ENCODE measurements at places on chromosomes 4 and X. TPM values are rescaled to one million over a fixed set of nuclear protein-coding genes. Genes with fewer than 3 reads are reported as not detected.

- no peak overlapping the region for H3K4me3 ChIP-seq
- no peak for DNase-seq
These were observed 107.8 kb upstream of the FMR1 start for GRCh38 chrX:147803948-147804347.

DNA sequence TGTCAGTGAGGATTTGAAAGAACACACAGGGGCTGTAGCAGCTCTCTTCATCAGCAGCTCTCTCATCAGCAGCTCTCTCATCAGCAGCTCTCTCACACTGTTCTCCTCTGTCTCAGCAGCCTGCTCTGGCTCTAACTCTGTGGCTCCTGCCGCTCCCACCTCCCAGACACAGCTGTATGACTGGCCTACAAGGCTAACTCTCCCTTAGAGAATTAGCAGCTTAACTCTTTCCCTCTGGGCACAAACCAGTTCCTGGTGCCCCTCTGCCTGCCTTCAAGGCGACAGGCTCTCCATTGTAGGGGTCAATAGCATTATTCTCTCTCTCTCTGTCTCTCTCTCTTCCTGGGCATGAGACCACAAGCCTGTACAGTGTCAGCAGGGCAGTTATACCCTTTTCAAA, 385.6 kb upstream of the PCDH10 start:
- H3K36me3 ChIP-seq = no peaks in the 10 kb centered on the region
- DNase-seq = no peak
- no peaks in the 10 kb centered on the region for H3K4me1 ChIP-seq
- H3K4me3 ChIP-seq = no peak overlapping the region

- no peak overlapping the region for H3K27ac ChIP-seq
- H3K4me1 ChIP-seq = no peaks in the 10 kb centered on the region
These were observed 280.7 kb downstream of the RAPGEF2 start for GRCh38 chr4:159383562-159383931.

DNA sequence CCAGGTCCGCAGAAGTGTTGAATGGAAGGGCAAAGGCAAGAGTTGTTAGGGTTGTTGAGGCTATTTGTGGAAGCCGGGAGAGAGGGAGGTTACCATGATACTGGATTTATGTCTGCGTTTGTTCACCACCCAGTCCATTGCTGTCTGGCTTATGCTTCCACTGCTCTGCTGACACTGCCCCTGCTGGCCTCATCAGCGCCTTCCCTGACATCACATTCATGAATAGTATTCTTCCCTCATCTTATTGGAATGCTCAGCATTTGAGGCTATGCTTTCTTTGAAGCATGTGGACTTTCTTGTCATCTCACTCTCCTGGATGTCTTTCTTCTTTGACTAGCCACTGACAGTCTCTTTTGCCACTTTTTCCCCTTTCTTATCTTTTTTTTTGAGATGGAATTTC, 10.3 kb downstream of the GNL3L start:
- no peaks in the 10 kb centered on the region for H3K4me1 ChIP-seq
- no peaks in the 10 kb centered on the region for H3K27me3 ChIP-seq
- DNase-seq = no peak

Gene TMPRSS11A
- total RNA-seq = not detected

- no peak for DNase-seq
- no peak overlapping the region for H3K27ac ChIP-seq
- no peaks in the 10 kb centered on the region for H3K36me3 ChIP-seq
- no peak overlapping the region for H3K4me3 ChIP-seq
- no peaks in the 10 kb centered on the region for H3K27me3 ChIP-seq
These were observed 964.9 kb upstream of the GRIA3 start for GRCh38 chrX:122219226-122219625.

- no peaks in the 10 kb centered on the region for H3K36me3 ChIP-seq
- no peak for DNase-seq
These were observed 6.4 kb upstream of the FRMPD3 start for GRCh38 chrX:107442914-107443527.

GRCh38 chrX:103464774-103465117, 54.5 kb downstream of the RAB40A start:
- peak; percentile 80 for DNase-seq
- H3K36me3 ChIP-seq = no peaks in the 10 kb centered on the region
- no peak overlapping the region for H3K27ac ChIP-seq
- peak overlapping the region; percentile 48 for H3K4me3 ChIP-seq
- no peaks in the 10 kb centered on the region for H3K27me3 ChIP-seq

Gene DRP2
- total RNA-seq = 0.16 TPM

DNA sequence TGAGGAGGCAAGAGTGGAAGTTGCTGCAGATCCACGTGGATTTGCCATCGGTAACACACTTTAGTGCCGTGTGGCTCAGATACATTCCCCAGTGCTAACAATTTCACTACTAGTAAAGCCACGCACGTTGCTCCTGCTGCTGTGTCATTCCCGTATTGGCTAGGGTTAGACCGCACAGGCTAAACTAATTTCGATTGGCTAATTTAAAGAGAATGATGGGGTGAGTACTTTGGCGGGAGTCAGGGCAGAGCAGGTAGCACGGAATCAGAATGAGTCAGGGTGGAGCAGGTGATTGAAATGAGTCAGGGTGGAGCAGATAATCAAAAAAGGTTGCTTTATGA, 1337.5 kb downstream of the FSTL5 start:
- no peak for DNase-seq
- no peaks in the 10 kb centered on the region for H3K36me3 ChIP-seq
- H3K27ac ChIP-seq = no peak overlapping the region
- no peaks in the 10 kb centered on the region for H3K4me1 ChIP-seq

Gene UGT2A1
- not detected for total RNA-seq

DNA sequence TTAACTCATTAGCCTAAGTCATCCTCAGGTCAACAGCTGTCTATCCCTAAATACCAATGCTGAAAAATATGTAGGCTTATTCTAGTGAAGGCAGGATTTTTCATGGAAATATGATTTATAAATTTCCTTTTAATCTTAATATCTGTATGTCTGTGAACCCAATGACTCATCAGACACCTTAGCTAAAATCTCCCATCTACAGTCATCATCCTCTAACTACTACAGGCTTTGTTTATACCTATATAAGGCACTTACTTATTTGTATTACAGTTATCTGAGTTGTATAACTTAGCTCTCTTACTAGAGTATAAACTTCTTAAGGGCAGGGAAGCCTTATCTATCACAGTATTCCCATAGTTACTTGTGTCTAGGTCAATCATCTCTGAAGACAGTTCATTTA, 24.2 kb downstream of the AMMECR1 start:
- no peak for DNase-seq
- H3K36me3 ChIP-seq = no peaks in the 10 kb centered on the region
- no peak overlapping the region for H3K4me3 ChIP-seq

DNA sequence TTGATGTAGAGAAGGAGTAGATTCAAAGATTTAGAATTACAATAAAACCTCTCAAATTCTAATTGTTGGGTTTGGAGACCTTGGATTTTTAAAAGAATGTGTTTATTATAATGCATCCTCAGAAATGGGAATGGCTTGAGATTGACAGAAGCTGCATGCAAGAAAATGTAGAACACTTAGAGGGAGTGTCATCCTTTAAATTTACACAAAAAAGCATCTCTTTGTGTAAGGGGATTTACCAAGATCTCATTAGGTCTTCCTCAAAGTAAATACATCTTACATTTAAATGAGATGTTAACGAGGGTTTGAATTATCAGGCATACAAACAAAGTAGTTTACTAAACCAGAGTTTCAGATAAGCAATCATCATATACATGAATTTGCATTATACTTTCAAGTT, 615.0 kb downstream of the FAM133A start:
- no peak for DNase-seq
- no peaks in the 10 kb centered on the region for H3K27me3 ChIP-seq
- H3K36me3 ChIP-seq = no peaks in the 10 kb centered on the region
- no peak overlapping the region for H3K27ac ChIP-seq
- H3K4me1 ChIP-seq = no peaks in the 10 kb centered on the region
- no peak overlapping the region for H3K4me3 ChIP-seq
